Sigmoid colon (tissue), 7 donors: ENCODE measurements at places on chromosomes 2 and 18.

DNA sequence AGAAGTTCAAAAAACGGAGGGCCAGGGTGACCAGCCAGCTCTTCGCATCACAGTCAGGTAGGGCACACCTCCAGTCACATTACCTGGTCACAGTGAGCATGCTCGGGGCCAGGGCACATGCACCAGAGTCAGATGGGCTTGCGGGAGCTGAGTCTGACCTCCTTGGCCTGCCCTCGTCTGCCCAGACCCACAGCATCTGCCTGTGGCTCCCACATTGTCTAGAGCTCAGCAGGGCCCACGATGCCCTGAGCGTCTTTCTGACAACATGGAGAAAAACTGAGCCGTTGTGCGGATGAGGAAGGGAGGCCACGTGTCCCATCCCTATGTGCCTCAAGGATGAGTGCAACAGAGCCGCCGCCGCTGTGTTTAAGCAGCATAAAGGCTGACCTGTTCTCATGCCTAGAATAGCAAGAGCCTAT lies 37.6 kb downstream of the CRACDL start:
- DNase-seq, result no peak

DNA sequence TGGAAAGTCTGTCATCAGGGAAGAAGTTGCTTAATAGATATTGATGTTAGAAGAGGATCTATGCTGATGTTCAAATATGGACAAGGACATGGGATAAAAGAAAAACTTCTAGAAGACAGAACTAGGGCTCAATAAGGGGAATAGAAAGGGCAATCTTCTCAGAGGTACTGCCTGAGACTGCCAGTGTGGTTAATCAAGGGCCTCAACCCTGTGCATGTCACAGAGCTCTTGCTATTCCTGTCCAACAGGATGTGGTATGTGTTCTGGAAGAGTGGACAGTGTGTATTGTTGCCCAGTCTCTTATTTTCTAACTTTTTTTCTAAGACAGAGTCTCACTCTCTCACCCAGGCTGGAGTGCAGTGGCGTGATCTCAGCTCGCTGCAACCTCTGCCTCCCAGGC lies 27.8 kb upstream of the RNF125 start:
- no peak for DNase-seq

- DNase-seq, result no peak
Observed at GRCh38 chr2:68987021-68987503, 12.6 kb downstream of the GKN1 start.

GRCh38 chr2:145918951-145919350 lies 1399.0 kb upstream of the ZEB2 start:
- DNase-seq, result no peak

GRCh38 chr2:144364944-144365738 lies 154.8 kb downstream of the ZEB2 start:
- no peak for DNase-seq

DNA sequence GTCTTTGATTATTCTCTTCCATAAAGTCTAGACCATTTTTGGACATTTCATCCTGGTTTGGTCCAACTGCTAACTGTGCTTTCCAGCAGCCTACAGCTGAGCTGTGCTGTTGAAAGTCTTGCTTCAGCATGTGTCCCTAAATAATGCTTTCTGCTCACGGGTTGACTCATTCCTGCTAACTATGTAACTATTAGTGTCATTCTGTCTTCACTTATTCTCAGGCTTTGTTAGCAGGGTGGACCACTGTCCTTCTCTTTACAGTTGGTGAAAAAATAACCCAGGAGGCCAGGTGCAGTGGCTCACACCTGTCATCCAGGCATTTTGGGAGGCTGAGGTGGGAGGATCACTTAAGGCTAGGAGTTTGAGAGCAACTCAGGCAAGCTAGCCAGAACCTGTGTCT lies 8.9 kb downstream of the ADAM23 start:
- DNase-seq, result no peak

DNA sequence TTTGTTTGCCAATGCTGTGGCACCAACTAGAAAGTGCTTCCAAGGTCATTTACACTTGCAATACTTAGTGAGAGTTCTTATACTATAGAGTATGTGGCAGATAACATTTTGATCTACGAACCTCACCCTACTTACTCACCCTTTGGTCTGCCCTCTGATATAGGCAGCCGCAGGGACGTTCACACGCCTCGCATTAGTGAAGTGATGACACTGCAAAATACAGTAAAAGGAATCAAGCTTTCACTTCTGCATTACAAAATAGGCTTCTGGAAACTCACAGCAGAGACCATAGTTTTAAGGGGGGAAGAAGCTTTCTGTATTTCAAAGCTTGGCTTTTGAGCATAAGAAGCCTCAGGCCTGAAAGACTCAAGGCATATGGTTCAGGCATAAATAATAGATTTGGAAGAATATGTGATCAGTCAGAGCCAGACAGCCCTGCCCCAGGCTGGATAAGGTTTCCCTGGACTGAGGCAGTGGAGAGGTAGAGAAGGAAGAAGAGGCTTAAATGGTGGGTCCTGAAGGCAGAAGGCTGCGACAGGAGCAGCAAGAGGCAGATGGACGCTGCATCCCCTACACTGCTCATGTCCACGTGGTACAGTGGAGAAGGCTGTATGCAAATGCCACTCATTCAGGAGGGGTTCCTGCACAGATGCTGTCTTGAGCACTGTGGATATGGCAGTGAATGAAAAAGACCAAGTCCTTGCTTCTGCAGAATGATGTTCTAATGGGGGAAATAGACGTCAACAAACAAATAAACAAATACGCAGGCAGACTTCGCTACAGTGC lies 63.1 kb downstream of the FECH start:
- DNase-seq, result no peak

- no peak for DNase-seq
Observed at GRCh38 chr2:97848306-97848705, 134.9 kb downstream of the ZAP70 start.

DNA sequence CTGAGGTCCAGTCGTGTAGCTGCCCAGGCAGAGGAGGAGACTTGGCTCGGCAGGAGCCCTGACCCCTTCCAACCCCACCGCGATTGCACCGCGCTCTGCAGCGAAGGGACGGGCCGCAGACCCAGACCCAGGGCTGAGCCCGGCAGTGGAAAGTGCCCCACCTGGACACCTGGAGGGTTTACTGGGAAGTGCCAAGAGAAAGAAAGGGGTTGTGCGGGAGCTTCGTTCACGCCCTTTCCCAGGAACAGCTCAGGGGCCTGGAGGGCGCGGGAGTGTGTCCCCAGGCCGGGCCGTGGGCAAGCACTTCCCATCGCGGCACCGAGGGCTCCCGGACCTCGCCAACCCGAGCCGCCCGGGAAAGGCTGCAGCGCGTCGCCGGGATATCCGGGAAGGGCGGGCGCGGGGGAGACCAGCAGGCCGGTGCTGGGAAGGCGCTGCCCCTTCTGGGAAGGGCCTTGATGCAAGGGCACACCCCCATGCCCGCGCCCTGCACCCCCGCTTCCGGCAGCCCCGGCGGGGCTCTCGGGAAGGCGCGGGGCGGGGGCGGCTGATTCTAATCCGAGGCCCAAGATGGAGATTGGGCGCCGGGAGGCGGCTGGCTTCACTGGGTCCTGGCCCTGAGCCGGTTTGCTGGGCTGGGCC lies 36.1 kb upstream of the MRPL33 start:
- DNase-seq, result peak; percentile 88
